ENCODE measurements at places on chromosomes 2 and 18. TPM values are rescaled to one million over a fixed set of nuclear protein-coding genes. Genes with fewer than 3 reads are reported as not detected.

- H3K4me3 ChIP-seq, result no peak overlapping the region
- H3K27ac ChIP-seq, result no peak overlapping the region
- DNase-seq, result no peak
- H3K36me3 ChIP-seq, result no peaks in the 10 kb centered on the region
- no peaks in the 10 kb centered on the region for H3K4me1 ChIP-seq
Measured at GRCh38 chr2:106208399-106208798, 14.3 kb upstream of the UXS1 start.

DNA sequence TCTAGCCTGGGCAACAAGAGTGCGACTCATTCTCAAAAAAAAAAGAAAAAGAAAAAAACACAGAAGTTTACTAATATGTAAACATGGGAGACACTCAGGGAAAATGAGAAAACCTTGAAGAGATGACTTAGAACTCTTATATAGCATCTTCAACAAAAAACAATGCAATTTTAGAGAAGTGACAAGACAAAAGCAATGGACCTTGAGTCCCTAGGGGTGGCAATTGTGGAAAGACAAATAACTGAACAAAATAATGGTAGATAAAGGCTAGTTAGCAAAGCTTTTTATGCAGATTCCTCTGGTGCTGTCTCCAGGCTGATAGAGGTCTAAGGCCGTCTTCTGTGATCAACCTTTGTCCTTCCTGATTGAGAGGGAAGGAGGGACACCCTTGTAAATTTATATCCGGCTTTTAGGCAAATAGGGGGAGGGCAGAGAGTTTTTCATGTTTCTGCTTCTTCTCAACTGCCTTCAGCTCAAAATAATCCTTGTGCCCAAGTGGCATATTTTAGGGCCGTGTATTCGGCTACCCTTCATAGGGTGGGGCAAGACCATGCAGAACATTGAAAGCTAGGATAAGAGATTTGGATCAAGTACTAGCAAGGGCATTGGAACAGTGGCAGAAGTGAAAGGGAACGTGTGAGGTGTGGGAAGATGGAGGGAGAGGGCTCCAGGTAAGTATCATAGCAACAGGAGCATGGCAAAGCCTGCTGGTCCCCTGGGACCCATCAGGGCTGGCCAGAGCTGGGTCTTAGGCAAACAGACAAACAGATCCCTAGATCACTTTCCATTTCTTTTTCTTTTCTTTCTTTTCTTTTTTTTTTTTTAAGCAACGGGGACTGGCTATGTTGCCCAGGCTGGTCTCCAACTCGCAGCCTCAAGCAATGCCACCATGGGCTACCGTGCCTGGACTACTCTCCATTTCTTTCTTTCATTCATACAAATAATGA is 116.2 kb upstream of the STPG4 start:
- H3K27ac ChIP-seq, result no peak overlapping the region
- peaks cover 6% of the 10 kb centered on the region for H3K4me1 ChIP-seq
- DNase-seq, result no peak
- no peaks in the 10 kb centered on the region for H3K27me3 ChIP-seq
- H3K36me3 ChIP-seq, result no peaks in the 10 kb centered on the region

- DNase-seq, result no peak
- no peaks in the 10 kb centered on the region for H3K27me3 ChIP-seq
- no peaks in the 10 kb centered on the region for H3K36me3 ChIP-seq
- H3K4me1 ChIP-seq, result no peaks in the 10 kb centered on the region
Measured at GRCh38 chr2:228417526-228417925, 236.0 kb upstream of the SPHKAP start.

DNA sequence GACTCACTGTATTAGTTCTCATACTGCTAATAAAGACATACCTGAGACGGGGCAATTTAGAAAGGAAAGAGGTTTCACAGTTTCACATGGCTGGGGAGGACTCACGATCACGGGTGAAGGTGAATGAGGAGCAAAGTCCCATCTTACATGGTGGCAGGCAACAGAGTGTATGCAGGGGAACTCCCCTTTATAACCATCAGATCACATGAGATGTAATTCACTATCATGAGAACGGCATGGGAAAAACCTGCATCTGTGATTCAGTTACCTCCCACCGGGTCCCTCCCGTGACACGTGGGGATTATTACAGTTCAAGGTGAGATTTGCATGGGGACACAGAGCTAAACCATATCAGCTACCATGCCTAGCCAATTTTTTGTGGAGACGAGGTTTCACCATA is 168.2 kb downstream of the NEDD4L start:
- no peak for DNase-seq
- no peaks in the 10 kb centered on the region for H3K27me3 ChIP-seq
- H3K36me3 ChIP-seq, result no peaks in the 10 kb centered on the region
- H3K4me3 ChIP-seq, result no peak overlapping the region

DNA sequence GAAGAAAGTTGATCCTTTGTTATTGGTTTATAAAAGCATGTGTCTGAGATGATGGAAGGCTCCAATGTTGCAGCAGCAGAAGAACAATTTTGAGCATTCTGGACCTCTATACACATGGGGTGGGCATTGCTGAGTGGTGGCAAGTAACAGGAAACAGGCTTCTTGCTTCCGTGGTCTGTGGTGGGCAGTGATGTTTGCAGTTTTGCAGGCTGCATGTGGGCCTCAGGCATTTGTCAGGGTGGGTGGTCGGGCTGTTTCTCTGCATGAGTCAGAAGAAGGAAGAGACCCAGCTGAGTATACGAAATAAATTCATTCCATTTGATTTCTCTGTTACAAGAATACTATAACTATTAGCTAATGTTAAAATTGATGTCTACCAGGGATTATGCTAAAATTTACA is 239.5 kb upstream of the COL3A1 start:
- no peaks in the 10 kb centered on the region for H3K4me1 ChIP-seq
- no peak overlapping the region for H3K4me3 ChIP-seq
- H3K36me3 ChIP-seq, result no peaks in the 10 kb centered on the region
- H3K27ac ChIP-seq, result no peak overlapping the region
- no peak for DNase-seq
- H3K27me3 ChIP-seq, result no peaks in the 10 kb centered on the region

- no peaks in the 10 kb centered on the region for H3K4me1 ChIP-seq
- H3K4me3 ChIP-seq, result no peak overlapping the region
- no peak for DNase-seq
- no peaks in the 10 kb centered on the region for H3K36me3 ChIP-seq
Measured at GRCh38 chr2:238574490-238575271, 148.0 kb downstream of the ASB1 start.

DNA sequence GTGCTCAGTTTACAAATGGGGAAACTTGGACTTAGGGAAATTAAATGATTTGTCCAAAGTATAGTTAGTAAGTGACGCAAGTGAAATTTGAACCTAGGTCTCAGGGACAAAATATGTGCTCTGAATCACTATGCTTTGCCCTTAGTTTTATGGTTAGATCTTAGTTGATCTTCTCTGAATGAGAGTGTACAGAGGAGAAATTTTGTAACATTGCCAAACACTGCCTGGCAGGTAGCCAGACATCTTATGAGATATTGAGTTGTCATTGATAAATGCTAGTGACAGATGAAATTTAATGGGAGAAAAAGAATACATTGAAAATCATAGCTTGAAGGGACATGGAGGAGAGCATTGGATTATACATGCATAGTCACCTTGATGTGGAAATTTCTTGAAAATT is 91.4 kb downstream of the GALNT1 start:
- H3K4me1 ChIP-seq, result no peaks in the 10 kb centered on the region
- no peak overlapping the region for H3K4me3 ChIP-seq
- H3K36me3 ChIP-seq, result no peaks in the 10 kb centered on the region
- no peak for DNase-seq
- H3K27ac ChIP-seq, result no peak overlapping the region

DNA sequence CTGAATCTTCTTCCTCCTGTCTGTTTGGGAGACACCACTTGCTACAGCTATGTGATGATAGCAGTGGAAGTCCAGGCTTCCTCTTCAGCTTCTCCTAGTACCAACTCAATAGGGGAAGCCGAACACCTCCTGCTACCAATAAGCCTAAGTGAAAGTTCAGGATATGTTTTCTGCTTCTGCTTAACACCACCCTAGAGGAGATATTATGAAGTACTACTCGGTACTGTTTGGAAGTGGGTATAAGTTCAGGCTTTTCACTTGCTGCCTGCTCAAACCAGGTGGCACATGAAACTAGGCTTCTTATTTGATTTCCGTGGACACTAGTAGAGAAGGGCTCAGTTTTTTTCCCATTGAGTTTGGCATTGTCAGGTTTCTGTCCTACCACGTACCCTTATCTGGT is 99.8 kb downstream of the PTPN4 start:
- H3K27ac ChIP-seq, result no peak overlapping the region
- no peak overlapping the region for H3K4me3 ChIP-seq
- no peaks in the 10 kb centered on the region for H3K36me3 ChIP-seq
- DNase-seq, result no peak
- no peaks in the 10 kb centered on the region for H3K27me3 ChIP-seq
- H3K4me1 ChIP-seq, result peaks cover 23% of the 10 kb centered on the region

GRCh38 chr2:117273009-117273671 is 541.4 kb upstream of the DDX18 start:
- no peaks in the 10 kb centered on the region for H3K36me3 ChIP-seq
- H3K27ac ChIP-seq, result no peak overlapping the region
- DNase-seq, result no peak
- H3K27me3 ChIP-seq, result no peaks in the 10 kb centered on the region
- no peak overlapping the region for H3K4me3 ChIP-seq

The DNAJC5G gene
- not detected for total RNA-seq

The FBLN7 gene
- total RNA-seq, result 2.2 TPM

The TRMT61B gene
- 20.2 TPM for total RNA-seq

The ITGA4 gene
- 142 TPM for total RNA-seq

The ALPG gene
- total RNA-seq, result not detected

The RESP18 gene
- not detected for total RNA-seq

The C2orf80 gene
- total RNA-seq, result not detected

The NAT8 gene
- total RNA-seq, result not detected
